ENCODE measurements at places on chromosomes 11 and 22.

DNA sequence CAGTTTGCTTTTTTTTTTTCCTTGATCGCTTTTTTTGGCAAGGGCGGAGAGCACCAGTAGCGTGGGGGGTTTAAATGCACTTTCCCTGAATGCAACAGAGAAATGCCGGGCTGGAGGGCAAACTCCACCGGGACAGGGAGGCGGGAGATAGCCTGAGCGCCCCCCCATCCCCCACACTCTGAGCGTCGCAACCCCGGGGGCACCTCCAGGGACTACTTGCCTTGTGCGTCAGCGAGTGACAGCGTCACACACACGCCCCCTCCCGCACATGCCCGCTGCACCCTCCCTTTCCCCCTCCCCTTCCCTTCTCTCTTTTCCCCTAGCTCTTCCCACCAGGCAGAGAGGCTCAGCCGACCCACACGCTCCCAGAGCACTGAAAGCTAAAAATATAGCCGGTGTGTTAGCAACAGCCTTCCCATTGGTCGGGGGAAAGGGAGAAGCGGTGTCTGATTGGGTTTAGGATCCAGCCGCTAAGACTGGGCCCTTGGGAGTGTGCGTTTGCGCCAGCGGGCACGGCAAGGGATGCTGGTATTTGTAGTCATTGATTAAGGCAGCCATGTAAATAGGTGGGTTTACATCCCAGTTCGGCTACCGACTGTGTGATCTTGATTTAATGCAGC is 1.7 kb upstream of the TOB2 start:
- peak; percentile 83 for DNase-seq

- DNase-seq = no peak
These were observed 10.4 kb upstream of the LAYN start for GRCh38 chr11:111530091-111530490.

- no peak for DNase-seq
These were observed 911.9 kb downstream of the METTL15 start for GRCh38 chr11:29019960-29020683.

DNA sequence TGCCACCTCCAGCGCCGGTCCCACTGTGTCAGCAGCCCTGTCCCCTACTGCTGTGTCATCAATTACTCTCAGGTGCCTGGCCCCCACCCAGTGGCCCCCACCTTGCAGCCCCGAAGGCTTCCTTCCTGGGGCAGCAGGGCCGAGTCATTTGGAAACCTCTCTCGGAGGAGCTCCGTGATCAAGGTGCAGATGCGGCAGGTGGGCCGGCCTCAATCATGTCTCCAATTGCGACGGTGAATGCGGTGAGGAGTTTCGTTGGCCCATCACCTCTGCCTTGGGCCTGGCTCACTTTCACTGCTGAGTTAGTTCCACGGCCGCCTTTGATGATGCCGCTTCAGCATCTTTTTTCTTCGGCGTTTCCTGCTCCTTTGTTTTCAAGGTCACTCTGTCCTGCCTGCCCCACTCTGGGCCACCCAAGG is 11.3 kb upstream of the CXCR5 start:
- DNase-seq = no peak

All from stimulated activated CD8-positive, alpha-beta memory T cell treated with anti-CD3 and anti-CD28 coated beads, Interleukin-4, amount 100 ng/mL, for 1 hour (primary cell).